Activated CD4-positive, alpha-beta T cell treated with anti-CD3 and anti-CD28 coated beads, Interleukin-2, amount 10 ng/mL, durations not matched to agents 7 days and 5 days (primary cell): ENCODE measurements at places on chromosomes 4 and X.

GRCh38 chr4:58406762-58407161 lies 1296.6 kb upstream of the IGFBP7 start:
- H3K4me3 ChIP-seq = no peak overlapping the region
- H3K27me3 ChIP-seq = no peaks in the 10 kb centered on the region
- no peaks in the 10 kb centered on the region for H3K4me1 ChIP-seq
- no peaks in the 10 kb centered on the region for H3K36me3 ChIP-seq
- no peak overlapping the region for H3K27ac ChIP-seq
- DNase-seq = no peak

- no peak overlapping the region for H3K27ac ChIP-seq
- H3K36me3 ChIP-seq = no peaks in the 10 kb centered on the region
- H3K4me3 ChIP-seq = no peak overlapping the region
- DNase-seq = no peak
- H3K27me3 ChIP-seq = peaks cover 7% of the 10 kb centered on the region
- peaks cover 2% of the 10 kb centered on the region for H3K4me1 ChIP-seq
These were observed 379.5 kb upstream of the MAD2L1 start for GRCh38 chr4:120446051-120446567.

DNA sequence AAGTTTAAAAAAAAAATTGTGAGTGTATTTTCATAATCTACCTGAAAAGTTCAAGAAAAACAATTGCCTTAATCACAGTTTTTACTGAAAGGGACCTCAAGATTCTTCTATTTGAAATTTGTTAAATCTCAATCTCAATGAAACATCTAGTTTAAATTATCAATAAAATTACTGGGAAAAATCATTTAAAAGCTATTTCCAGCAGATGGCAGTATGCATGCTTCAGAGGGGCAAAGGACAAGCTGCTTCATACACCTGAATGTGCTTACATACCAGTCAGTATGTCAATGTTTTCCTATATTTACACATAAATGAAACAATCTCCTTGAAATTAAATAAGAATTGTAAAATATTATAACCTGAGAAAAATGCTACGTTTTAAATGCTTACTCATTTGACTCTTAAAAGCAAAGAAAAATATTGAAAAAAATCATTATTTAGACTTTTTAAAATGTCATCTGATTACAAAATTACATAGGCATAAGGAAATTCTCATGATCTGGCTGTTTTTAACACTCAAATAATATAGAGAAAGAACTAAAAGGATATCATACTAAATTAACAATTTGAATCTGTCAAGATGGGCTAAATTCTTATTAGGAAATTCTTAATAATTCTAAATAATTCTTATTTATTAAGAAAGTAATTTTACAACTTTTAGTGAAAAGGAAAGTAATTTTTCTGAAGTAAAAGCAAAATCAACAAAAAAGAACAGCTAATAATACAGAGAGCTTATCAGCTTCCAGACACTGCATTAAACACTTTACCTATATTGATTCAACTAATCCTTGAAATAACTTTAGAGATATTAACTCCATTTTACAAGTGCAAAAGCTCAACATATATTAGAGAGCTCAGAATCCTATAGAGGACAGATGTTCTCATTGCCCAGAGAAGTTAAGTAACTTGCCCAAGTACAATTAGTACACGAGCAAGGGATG lies 242.1 kb downstream of the ADAMTS3 start:
- DNase-seq = no peak
- no peak overlapping the region for H3K4me3 ChIP-seq
- no peak overlapping the region for H3K27ac ChIP-seq
- H3K4me1 ChIP-seq = no peaks in the 10 kb centered on the region
- H3K36me3 ChIP-seq = no peaks in the 10 kb centered on the region

DNA sequence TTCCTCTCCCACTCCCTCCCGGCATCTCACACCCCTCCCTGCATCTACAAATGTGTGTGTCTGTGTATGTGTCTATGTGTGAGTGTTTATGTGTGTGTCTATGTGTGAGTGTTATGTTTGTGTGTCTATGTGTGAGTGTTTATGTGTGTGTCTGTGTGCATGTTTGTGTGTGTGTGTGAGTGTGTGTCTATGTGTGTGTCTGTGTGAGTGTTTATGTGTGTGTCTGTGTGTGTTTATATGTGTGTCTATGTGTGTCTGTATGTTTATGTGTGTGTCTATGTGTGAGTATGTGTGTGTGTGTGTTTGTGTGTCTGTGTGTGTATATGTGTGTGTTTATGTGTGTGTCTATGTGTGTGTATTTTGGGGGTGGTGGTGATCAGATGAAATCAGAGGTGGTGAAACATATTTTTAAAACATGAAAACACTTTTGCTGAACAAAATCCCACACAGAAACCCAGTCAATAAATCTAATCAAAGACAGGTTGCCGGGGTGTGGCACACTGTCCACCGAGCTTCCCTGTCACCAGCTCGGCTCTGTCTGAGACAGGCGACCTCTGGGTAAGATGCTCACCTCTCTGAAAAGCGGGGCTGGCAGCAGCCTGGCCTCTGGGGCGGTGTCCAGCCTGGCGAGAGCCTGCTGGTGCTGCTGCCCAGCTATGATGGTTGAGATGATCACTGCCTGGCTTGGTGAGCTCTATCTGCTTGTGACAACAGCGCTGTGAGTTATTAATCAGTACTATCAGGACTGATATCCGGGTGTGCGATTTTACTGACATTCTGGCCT lies 186.7 kb upstream of the PSAPL1 start:
- H3K4me1 ChIP-seq = no peaks in the 10 kb centered on the region
- H3K4me3 ChIP-seq = no peak overlapping the region
- no peaks in the 10 kb centered on the region for H3K36me3 ChIP-seq
- no peak overlapping the region for H3K27ac ChIP-seq
- H3K27me3 ChIP-seq = no peaks in the 10 kb centered on the region
- no peak for DNase-seq

GRCh38 chr4:14920237-14920636 lies 82.0 kb upstream of the CPEB2 start:
- H3K36me3 ChIP-seq = no peaks in the 10 kb centered on the region
- H3K27me3 ChIP-seq = peaks cover 5% of the 10 kb centered on the region
- H3K4me3 ChIP-seq = no peak overlapping the region
- no peak overlapping the region for H3K27ac ChIP-seq
- H3K4me1 ChIP-seq = no peaks in the 10 kb centered on the region

- DNase-seq = no peak
- no peaks in the 10 kb centered on the region for H3K4me1 ChIP-seq
- H3K27ac ChIP-seq = no peak overlapping the region
- no peaks in the 10 kb centered on the region for H3K27me3 ChIP-seq
These were observed 12.9 kb upstream of the PRKG2 start for GRCh38 chr4:81227968-81228367.

DNA sequence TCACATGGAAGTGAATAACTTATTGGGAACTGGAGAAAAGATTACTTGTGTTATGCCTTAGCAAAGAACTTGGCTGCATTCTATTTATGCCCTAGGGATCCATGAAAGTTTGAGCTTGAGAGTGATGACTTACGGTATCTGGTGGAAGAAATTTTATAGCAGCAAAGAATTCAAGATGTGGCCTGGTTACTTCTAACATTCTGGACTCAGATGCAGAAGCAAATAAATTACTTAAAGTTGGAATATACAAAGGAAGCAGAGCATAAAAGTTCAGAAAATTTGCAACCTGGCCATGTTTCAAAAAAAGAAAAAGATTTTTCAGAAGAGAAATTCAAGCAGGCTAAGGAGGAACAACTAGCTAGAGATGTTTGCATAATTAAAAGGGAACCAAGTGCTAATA lies 252.3 kb upstream of the WDFY3 start:
- no peak overlapping the region for H3K4me3 ChIP-seq
- H3K36me3 ChIP-seq = no peaks in the 10 kb centered on the region
- no peak for DNase-seq
- no peaks in the 10 kb centered on the region for H3K4me1 ChIP-seq
- H3K27ac ChIP-seq = no peak overlapping the region

- H3K4me3 ChIP-seq = no peak overlapping the region
- no peaks in the 10 kb centered on the region for H3K4me1 ChIP-seq
- no peaks in the 10 kb centered on the region for H3K27me3 ChIP-seq
- H3K27ac ChIP-seq = no peak overlapping the region
These were observed 673.2 kb upstream of the MAGEB2 start for GRCh38 chrX:29542152-29542551.

DNA sequence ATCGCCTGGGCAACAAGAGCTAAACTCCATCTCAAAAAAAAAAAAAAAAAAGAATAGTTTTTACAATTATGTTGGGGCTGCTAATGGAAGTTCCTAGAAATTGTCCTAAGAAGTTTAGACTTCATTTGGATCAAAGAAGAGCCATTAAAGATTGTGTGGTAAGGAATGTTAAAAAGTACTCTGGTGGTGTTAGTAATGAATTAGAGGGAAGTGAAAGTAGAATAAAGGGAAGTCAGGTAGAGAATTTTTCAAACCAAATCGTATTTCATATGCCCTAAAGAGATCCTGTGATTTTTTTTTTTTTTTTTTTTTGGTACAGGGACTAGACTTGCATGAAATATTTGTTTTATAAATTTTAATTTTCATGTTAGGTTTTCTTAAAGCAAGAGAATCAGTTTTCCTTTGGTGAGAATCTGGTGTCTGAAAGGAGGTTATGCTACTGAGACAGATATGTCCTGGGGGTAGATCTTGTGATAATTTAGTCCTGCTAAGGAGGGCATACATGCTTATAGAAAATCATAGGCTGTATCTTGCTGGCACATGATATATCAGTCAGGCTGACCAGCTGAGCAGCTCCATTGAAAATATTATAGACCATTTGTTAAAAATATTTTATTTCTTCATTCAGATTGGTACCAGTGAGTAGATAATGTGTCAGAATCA lies 10.7 kb downstream of the SEC24B start:
- H3K36me3 ChIP-seq = peaks cover 31% of the 10 kb centered on the region
- H3K27me3 ChIP-seq = no peaks in the 10 kb centered on the region
- DNase-seq = no peak
- no peak overlapping the region for H3K27ac ChIP-seq
- H3K4me1 ChIP-seq = peaks cover 36% of the 10 kb centered on the region
- no peak overlapping the region for H3K4me3 ChIP-seq

- no peak overlapping the region for H3K4me3 ChIP-seq
- no peak for DNase-seq
- H3K36me3 ChIP-seq = no peaks in the 10 kb centered on the region
- H3K27ac ChIP-seq = no peak overlapping the region
These were observed 67.6 kb downstream of the PDGFRA start for GRCh38 chr4:54296548-54297203.

DNA sequence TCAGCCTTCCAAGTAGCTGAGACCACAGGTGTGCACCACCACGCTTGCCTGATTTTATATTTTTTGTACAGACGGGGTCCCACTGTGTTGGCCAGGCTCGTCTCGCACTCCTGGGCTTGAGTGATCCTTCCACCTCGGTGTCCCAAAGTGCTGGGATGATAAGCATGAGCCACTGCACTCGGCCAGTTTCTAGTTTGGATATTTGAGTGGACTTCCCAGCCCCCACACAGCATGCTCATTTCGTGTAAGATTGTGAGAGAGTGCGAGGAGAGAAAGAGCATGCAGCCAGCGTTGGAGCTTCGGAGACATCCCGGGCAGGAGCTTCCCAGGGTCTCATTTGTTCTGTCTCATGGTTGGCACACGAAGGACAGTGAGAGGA lies 31.8 kb downstream of the ARSD start:
- peaks cover 14% of the 10 kb centered on the region for H3K4me1 ChIP-seq
- H3K4me3 ChIP-seq = no peak overlapping the region
- H3K27ac ChIP-seq = no peak overlapping the region
- H3K36me3 ChIP-seq = no peaks in the 10 kb centered on the region

DNA sequence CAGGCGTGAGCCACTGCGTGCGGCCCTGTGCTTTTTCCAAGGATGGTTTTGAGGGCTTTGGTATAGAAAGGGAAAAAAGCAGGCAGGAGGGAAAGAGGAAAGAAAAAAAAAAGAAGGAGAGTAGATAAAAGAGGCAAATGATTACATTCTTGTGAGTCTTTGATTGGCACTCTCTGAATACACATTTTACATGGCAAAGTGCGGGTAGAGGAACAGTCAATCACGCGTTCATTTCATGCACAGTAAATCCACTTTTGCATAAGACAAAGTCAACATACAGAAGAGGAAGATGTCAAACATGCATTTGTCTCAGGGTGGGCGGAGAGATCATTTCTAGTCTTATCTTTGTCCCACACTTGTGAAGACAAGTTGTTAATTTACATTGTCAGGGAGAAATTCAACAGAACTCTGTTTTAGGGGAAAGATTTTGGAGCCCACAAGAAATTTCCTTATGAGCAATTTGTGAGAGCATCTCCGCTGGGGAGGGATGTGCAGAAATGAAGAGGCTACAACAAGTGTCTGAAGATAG lies 183.2 kb downstream of the DHRSX start:
- no peak for DNase-seq
- peaks cover 2% of the 10 kb centered on the region for H3K36me3 ChIP-seq
- H3K27me3 ChIP-seq = no peaks in the 10 kb centered on the region
- no peaks in the 10 kb centered on the region for H3K4me1 ChIP-seq
- H3K27ac ChIP-seq = no peak overlapping the region
- H3K4me3 ChIP-seq = no peak overlapping the region

GRCh38 chr4:113784497-113785250 lies 23.1 kb upstream of the CAMK2D start:
- no peaks in the 10 kb centered on the region for H3K36me3 ChIP-seq
- no peak for DNase-seq
- H3K27me3 ChIP-seq = no peaks in the 10 kb centered on the region
- H3K27ac ChIP-seq = no peak overlapping the region
- no peak overlapping the region for H3K4me3 ChIP-seq

GRCh38 chr4:119833611-119834010 lies 205.0 kb upstream of the PDE5A start:
- no peak for DNase-seq
- no peak overlapping the region for H3K4me3 ChIP-seq
- peaks cover 1% of the 10 kb centered on the region for H3K27me3 ChIP-seq
- H3K36me3 ChIP-seq = no peaks in the 10 kb centered on the region

DNA sequence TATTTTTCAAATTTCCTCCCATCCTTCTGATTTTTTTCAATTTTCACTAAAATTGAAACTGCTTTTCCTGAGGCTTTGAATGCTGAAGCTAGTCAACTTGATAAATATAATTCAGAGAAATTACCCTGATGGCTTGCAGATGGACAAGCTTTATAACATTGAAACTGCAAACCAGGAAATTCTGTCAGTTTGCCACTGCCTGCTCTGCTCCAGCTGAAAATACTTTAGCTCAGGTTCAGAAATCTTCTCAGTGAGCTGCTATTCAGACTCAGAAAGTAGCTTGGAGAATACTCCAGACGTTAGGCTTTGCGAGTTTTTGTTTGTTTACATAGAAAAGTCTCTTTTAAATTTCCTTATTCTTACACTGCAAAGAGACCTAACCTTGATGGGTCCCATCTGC lies 1574.7 kb downstream of the STIM2 start:
- no peaks in the 10 kb centered on the region for H3K36me3 ChIP-seq
- DNase-seq = no peak
- H3K27me3 ChIP-seq = no peaks in the 10 kb centered on the region

GRCh38 chr4:85243857-85244256 lies 231.1 kb upstream of the ARHGAP24 start:
- no peaks in the 10 kb centered on the region for H3K4me1 ChIP-seq
- H3K36me3 ChIP-seq = no peaks in the 10 kb centered on the region
- no peak overlapping the region for H3K27ac ChIP-seq
- H3K27me3 ChIP-seq = no peaks in the 10 kb centered on the region

DNA sequence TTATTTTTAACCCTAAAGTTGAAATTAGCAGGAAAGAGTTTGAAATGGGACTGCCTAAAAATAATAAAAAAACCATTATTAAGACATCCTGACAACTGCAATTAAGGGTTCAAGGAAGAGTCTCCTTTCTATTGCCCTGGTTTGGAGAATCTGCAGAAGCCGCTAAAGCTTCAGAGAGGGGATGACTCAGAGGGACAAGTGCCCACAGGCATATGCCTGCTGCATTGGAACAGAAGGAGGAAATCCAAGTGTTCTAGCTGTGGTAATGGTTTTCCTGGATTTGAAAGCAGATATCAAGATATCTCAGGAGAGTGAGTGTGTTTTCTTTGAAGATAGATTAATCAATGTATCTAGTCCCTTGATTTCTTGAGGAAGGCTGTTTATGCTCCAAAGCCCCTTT lies 235.1 kb upstream of the TAPT1 start:
- H3K36me3 ChIP-seq = no peaks in the 10 kb centered on the region
- DNase-seq = no peak
- H3K27me3 ChIP-seq = no peaks in the 10 kb centered on the region
- H3K4me3 ChIP-seq = no peak overlapping the region
- H3K27ac ChIP-seq = no peak overlapping the region
